Naive thymus-derived CD4-positive, alpha-beta T cell (primary cell): ENCODE measurements at places on chromosomes 11 and 22. TPM values are rescaled to one million over a fixed set of nuclear protein-coding genes. Genes with fewer than 3 reads are reported as not detected.

KCNQ1 gene
- polyA plus RNA-seq, result 20.9 TPM

CHST1 gene
- not detected for polyA plus RNA-seq

LIPT2 gene
- 23.3 TPM for polyA plus RNA-seq

DNA sequence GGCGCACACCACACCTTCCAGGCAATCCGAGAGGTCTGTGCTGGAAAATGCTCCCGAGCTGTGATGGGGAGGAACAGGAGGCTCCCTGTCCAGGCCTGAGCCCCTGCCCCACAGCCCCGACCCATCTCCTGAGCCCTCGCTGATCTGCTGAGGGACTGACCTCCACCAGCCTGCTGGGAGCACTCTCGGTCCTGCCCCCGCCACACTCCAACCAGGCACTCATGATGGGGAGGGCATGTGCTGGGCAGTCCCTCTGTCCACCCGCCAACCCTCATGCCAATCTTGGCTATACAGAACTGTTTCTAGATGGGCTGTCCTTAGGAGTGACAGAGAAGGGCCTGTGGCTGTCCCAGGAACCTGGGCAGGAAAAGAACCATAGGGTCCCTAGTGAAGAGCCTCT, 70.8 kb downstream of the TRMU start:
- H3K27me3 ChIP-seq, result no peaks in the 10 kb centered on the region
- H3K4me3 ChIP-seq, result no peak overlapping the region
- no peak for DNase-seq
- no peaks in the 10 kb centered on the region for H3K4me1 ChIP-seq
- no peaks in the 10 kb centered on the region for H3K36me3 ChIP-seq
- H3K27ac ChIP-seq, result no peak overlapping the region

DNA sequence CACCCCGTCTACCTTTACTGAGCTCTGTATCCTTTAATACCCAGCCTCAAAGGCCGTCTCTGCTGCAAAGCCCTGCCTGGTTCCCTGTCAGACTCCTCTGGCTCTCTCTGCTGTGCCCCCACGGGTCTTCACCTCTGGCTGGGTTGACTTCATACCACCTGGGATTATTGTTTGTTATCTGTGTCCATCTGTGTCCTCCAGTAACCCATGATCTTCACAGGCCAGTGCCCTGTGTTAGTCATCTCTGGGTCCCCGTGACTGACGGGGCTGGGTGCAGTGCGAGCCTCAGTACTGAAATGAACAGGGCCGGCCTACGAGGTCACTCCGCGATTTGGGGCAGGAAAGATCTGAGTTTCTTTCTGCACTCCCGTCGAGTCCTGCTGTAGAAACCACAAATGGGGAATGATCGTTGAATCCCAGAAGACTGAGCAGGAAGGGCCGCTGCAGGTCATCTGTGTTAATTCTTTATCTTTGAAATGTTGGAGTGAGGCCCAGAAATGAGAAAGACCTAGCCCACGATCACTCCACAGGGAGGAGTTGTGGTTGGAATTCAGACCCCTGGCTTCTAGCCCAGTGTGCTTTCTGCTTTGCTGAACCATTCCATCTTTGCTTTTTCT, 12.3 kb upstream of the TUB start:
- H3K4me1 ChIP-seq, result no peaks in the 10 kb centered on the region
- no peaks in the 10 kb centered on the region for H3K36me3 ChIP-seq
- no peak overlapping the region for H3K27ac ChIP-seq
- no peaks in the 10 kb centered on the region for H3K27me3 ChIP-seq

DNA sequence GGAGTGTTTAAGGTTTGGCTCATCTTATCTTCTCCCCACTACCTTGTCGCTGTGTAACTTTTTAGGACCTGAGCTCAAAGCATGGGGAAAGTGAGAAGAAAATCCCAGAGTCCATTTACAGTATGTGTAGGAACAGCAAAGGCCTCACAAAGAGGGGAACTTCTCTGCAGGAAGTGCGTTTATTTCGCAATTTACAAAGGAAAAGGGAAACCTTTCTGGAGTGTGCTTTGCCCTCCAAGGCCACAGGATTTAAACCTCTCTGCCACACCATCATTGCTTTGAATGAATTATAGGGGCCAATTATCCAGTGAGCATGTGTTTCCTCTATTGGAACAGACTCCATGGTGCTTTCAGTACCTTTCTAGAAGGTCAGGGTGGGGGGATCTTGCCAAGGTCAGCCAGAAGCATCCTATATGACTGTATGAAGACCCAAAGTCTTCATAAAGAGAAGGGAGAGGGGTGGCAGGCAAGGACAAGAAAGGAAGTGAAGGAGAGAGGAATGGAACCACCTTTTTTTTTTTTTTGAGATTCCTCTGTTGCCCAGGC, 68.1 kb upstream of the LMO2 start:
- no peak for DNase-seq
- H3K4me3 ChIP-seq, result no peak overlapping the region
- H3K36me3 ChIP-seq, result no peaks in the 10 kb centered on the region
- H3K27me3 ChIP-seq, result no peaks in the 10 kb centered on the region
- no peak overlapping the region for H3K27ac ChIP-seq

DNA sequence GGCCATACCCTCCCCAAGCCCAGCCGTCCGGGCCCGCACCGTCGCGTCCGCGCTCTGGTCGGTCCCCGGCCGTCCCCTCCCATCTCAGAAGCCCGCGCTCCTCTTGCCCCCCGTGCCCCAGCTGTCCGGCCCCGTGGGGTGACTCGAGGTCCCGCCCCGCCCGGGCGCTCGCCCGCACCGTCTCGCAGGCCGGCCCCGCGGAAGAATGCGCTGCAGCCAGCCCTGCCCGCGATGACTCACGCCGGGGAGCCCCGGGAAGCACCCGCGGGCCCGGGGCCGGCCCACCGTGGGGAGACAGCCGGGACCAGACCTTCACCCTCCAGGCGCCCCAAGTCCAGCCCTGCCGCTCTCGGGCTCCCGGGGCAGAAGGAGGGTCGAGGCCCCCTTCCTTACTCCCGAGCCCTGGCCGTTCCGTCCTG, 320 bp upstream of the PHLDA2 start:
- H3K36me3 ChIP-seq, result no peaks in the 10 kb centered on the region
- no peak for DNase-seq
- H3K27me3 ChIP-seq, result peaks cover 3% of the 10 kb centered on the region
- H3K4me3 ChIP-seq, result peak overlapping the region; percentile 61
- H3K27ac ChIP-seq, result no peak overlapping the region

DNA sequence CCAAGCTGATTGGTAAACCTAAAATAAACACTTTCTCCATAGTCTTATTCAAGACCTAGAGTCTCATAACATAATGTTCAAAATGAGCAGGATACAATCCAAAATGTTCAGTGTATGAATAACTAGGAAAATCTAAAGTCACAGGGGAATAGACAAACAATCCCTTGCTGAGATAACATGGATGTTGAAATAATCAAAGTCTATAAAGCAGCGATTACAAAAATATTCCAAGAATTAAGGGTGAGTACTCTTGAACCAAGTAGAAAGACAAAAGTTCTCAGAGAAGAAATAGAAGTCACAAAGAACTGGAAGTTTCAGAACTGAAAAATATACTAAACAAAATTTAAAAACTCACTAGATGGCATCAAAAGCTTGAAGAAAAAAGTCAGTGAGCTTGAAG, 561.0 kb downstream of the INSC start:
- no peak for DNase-seq
- no peak overlapping the region for H3K27ac ChIP-seq
- H3K27me3 ChIP-seq, result no peaks in the 10 kb centered on the region
- no peak overlapping the region for H3K4me3 ChIP-seq

GRCh38 chr22:29539105-29539504, 14.5 kb downstream of the THOC5 start:
- H3K27ac ChIP-seq, result no peak overlapping the region
- no peaks in the 10 kb centered on the region for H3K4me1 ChIP-seq
- H3K36me3 ChIP-seq, result peaks cover 29% of the 10 kb centered on the region
- H3K27me3 ChIP-seq, result no peaks in the 10 kb centered on the region
- no peak for DNase-seq

- H3K27me3 ChIP-seq, result no peaks in the 10 kb centered on the region
- H3K27ac ChIP-seq, result peak overlapping the region; percentile 32
- DNase-seq, result no peak
- H3K4me3 ChIP-seq, result no peak overlapping the region
- no peaks in the 10 kb centered on the region for H3K36me3 ChIP-seq
These were observed 49.5 kb downstream of the PACS1 start for GRCh38 chr11:66119348-66120133.

- peaks cover 93% of the 10 kb centered on the region for H3K36me3 ChIP-seq
- no peak overlapping the region for H3K27ac ChIP-seq
- peaks cover 12% of the 10 kb centered on the region for H3K4me1 ChIP-seq
- no peaks in the 10 kb centered on the region for H3K27me3 ChIP-seq
- no peak overlapping the region for H3K4me3 ChIP-seq
- DNase-seq, result no peak
These were observed 70.7 kb downstream of the FLI1 start for GRCh38 chr11:128764424-128765095.
